ENCODE measurements at places on chromosomes 11 and 22.

DNA sequence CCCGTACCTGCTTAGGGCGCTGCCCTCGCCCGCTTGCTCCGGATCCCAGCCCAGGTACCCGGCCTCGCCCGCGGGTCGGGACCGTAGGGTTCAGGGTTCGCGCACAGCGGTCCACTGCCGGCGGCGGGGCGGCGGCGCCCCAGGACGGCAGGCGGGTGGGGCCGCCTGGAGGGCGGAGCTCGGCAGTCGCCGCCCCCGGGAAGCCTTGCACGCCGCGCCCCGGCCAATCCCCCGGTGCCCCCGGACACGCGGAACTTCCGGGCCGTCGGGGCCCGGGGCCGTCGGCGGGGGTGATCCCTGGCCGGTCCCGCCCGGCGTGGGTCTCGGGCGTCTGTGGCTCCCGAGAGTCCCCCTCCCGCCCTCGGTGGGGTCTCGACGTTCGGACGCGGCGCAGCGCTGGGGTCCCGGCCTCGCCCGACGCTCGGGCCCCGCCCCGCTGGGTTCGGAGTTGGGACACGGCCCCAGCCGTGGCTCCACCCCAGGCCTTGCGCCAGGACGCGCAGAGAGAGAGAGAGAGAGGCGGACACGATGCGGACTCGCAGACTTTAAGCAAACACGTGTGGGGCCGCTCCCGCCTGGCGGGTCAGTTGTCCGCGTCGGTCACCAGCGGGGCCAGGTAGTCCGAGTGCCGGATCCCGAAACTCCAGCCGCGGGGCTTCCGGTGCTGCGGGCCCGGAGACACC lies at the start of gene TYMP:
Gene TYMP, minus strand, starts transcription at position 116 of the 683 bp plus-strand sequence. CDS start 303 bp downstream, outside the sequence.
- DNase-seq, result no peak

DNA sequence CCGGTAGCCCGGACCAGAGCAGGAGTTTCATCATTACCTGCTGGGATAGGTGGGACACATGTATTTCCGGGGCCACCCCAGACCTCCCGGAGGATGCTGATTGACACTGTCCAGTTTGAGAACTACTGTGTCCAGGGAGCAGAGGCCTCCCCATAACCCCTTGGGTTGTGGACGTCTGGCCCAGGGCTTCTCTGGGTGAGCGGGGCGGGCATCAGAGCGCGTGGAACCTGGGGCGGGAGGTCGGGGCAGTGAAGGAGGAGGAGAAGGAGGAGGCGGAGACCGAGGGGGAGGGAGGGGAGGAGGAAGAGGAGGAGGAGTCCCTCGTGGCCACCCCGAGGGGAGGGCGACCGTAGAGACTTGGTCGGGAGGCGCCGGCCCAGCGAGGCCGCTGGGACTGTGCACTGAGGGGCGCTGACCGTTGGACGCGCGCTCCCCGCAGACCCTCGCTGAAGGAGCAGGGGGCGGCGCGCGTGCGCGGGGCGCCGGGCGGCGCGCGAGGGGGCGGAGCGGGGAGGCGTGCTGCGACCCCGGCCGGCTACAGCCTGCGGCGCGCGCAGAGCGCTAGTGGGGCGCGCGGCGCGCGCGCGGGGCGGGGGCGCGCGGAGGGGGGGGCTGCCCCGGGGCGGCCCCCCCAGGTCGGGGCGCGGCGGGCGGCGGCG lies at the start of gene GRK3:
Gene GRK3, plus strand, starts transcription at position 356 of the 659 bp plus-strand sequence. CDS start 366 bp downstream, outside the sequence.
- DNase-seq, result peak; percentile 75

DNA sequence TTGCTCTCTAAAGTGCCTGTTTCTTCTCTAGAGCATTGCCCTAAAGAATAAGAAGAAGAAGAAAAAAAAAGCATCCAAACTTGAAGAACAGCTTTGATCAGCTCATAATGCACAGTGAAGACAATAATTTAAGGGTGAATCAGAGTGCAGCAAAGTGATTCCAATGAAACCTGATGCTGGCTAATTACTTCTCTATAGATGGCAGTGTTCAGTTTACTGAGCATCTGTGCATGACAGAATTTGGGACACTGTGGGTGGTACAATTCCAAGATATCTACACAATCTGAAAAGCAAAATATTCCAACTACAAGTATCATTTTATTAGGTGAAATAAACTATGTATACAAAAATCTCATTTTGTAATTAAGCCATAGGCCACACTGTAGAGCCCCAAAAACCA lies 450.5 kb upstream of the CCDC90B start:
- no peak for DNase-seq

DNA sequence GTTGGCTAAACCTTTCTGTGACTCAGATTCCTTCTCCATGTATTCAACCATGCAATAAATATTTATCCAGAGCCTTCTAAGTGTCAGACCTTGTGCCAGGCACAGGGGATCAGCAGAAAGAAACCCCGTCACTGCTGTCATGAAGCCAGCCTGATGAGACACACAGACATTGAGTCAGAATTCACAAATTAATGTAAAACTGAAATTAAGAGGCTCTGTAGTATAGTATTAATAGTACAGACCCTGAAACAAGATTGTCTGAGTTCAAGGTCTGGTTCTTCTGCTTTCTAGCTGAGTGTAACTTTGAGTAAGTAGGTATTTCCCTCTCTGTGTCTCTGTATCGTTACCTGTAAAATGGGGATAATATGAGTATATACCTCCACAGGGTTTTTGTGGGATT lies 46.9 kb downstream of the ME3 start:
- no peak for DNase-seq

- no peak for DNase-seq
Observed at GRCh38 chr22:18994701-18995326, 58.7 kb upstream of the PRODH start.

DNA sequence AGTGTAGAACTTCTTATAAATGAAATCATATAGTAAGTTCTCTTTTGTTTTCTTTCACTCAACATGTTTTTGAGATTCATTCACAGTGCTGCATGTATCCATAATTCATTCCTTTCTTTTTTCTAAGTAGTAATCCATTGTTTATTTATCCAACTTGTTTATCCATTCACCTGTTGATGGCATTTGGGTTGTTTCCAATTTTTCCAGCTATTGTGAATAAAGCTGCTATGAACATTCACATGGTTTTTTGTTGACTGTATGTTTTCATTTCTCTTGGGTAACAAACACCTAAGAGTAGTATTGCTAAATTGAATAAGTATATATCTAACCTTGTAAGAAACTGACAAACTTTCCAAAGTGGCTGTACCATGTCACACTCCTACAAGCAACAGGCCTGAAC lies 23.5 kb downstream of the MRTFA start:
- no peak for DNase-seq

DNA sequence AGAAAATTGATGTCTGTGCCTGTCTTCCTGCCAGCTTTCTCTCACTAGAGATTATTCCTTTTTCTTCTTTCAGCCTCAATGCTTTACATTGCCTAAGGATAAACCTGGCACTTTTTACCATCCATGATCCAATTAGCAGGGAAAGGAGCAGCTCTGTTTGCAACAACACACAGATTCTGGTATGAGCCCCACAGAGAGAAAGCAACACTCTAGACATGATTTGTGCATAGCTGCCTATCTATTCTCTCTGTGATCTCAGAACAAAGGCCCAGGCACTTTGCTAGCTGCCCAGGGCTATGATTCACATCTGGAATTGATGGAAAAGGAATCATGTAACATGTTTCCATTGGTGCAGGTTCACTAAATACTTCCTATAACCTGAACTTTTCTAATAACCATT lies 685.0 kb downstream of the ETS1 start:
- no peak for DNase-seq

GRCh38 chr11:23751280-23751679 lies 745.6 kb upstream of the LUZP2 start:
- DNase-seq, result no peak

DNA sequence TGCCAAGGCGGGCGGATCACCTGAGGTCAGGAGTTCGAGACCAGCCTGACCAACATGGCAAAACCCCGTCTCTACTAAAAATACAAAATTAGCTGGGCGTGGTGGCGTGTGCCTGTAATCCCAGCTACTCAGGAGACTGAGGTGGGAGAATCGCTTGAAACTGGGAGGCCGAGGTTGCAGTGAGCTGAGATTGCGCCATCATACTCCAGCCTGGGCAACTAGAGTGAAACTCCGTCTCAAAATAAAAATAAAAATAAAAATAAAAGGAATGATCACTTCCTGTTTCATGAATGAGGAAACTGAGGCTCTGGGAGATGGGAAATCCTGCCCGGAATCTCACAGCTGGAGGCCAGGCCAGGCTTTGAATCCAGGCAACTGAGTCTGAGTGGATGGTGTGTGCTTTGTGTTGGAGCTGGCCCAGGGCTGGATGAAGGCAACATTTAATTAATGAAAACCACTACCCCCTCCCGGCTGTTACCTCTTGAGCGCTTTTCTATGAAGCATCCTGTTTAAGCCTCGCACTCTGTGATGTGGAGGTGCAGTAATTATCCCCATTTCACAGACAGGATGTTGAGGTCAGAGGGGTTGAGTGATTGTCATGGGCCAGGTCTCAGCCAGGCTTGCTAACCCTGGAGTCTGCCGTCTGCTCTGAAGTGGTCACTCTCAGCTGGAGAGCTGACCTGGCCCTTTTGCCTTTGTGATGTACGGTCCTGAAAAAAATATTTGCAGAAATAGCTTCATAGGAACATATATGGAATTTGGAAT lies 27.8 kb downstream of the LRP5 start:
- no peak for DNase-seq

DNA sequence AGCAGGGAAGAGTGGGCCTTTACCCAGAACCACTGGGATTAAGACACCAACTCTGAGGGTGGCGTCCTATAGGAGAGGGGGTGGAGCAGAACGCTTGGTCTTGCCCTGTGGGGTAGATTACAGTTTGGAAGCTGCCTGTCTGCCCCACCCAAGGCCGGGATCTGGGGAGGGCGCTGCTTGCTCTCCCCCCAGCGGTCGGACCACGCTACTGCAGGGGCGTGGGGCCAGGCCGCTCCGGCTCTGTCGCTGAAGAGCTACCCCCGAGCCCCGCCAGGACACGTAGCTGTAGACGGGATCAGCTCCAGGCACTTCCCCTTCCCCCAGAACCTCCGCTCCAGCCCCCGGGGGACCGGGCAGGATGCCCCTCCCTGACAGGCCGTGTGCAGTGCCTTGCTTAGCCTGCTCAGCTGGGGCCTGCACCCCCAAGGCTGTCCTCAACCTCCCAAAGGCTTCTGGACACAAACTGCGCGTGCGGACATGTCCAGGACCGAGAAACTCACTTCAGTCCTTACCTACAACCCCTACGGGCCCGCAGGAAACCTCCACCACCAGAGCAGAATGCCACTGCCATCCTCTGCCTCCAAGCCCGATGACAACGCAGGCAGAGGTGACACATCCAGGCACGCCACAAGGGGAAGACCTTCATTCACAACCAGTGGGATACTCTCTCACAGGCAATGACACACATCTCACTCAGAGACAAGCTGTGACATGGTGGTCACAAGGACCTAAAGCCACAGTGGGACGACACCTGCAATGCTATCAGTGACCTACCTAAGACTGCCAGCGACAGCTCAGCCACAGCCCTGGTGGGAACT lies 3.6 kb downstream of the AHNAK start:
- DNase-seq, result no peak

DNA sequence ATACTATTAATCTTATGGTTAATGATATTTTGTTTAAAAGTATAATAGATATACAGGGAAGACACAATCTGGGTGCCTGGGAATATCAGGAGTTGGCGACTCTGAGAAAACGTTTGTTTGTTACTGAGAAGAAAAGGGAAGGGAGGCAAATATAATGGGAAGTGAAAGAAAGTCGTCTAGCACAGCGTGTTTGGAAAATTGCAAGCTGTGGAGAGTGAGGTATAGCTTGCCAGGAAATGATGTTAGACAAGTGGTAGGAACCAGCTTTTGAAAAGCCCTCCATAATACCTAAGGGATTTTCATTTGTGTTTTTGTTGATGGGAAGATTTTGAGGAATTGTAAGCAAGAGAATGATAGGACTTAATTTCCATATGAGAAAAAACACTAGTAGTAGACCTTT lies 322.2 kb downstream of the LUZP2 start:
- no peak for DNase-seq

DNA sequence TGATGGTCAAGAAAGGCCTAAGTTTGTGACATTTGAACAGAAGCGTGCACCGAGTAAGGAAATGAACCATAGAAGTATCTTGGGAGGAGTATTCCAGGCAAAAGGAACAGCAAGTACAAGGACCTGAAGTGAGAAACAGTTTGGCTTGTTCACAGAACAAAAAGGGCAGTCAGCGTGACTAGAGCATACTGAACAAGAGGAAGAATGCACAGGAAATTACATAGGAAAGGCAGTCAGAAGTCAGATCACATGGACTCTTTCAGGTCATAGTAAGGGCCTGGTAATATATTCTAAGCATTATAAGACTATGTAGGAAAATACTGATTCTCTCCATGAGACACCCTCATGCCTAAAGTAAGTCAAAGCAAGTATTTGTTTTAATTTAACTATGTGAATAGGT lies 52.3 kb upstream of the GAB2 start:
- DNase-seq, result no peak

- no peak for DNase-seq
Observed at GRCh38 chr11:56140151-56140661, at the start of gene OR8J3. Gene OR8J3, minus strand, starts transcription at chr11:56140201. Its CDS starts 2,483 bp downstream, at chr11:56137718.

- DNase-seq, result no peak
Observed at GRCh38 chr11:86737737-86738136, 62.6 kb upstream of the PRSS23 start.

DNA sequence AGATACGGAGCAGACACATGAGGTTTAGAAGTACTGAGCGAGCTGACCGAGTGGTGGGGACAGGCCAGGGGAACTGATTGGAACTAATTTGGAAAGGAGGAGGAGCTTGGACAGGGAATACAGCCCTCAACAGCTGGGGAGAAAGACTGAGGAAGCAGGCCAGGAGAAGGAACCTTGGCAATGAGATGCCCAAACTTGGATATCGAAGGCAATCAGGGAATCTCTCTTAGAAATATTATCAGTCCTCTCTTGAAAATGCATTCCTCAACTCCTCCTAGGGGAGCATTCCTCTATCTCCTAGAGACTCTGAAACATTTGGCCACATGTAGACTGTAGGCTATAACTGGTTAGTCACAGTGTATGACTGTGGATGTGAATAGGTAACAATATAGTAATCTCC lies 284.6 kb downstream of the GUCY1A2 start:
- no peak for DNase-seq

DNA sequence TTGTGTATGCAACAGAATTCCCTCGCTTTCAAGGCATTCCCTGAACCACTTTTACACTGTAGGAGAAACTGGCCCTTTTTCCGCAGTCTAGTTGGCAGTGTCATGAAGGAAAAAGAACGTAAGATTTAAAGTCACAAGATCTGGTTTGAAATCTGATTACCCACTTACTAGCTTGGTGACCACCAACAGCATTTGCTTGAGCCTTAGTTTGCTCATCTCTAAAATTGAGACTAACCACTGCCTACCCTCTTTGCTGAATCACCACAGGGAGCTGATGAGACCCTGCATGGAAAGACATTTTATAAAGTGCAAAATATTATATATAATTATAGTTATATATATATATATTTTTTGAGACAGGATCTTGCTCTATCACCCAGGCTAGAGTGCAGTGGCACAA lies 39.4 kb downstream of the SYTL2 start:
- no peak for DNase-seq

GRCh38 chr11:134543645-134544044 lies 131.6 kb upstream of the B3GAT1 start:
- DNase-seq, result no peak
